Effector memory CD8-positive, alpha-beta T cell (primary cell): ENCODE measurements at places on chromosomes 2 and 18.

GRCh38 chr18:25329783-25330182, 22.2 kb downstream of the ZNF521 start:
- H3K36me3 ChIP-seq = no peaks in the 10 kb centered on the region
- DNase-seq = no peak
- no peaks in the 10 kb centered on the region for H3K27me3 ChIP-seq
- H3K27ac ChIP-seq = no peak overlapping the region

- peaks cover 3% of the 10 kb centered on the region for H3K27me3 ChIP-seq
- no peak for DNase-seq
- H3K4me1 ChIP-seq = no peaks in the 10 kb centered on the region
- no peaks in the 10 kb centered on the region for H3K36me3 ChIP-seq
- no peak overlapping the region for H3K27ac ChIP-seq
These were observed 67.4 kb upstream of the TMEM247 start for GRCh38 chr2:46411985-46412384.

GRCh38 chr2:85445316-85446295, 27.1 kb downstream of the SH2D6 start:
- no peak overlapping the region for H3K4me3 ChIP-seq
- no peak overlapping the region for H3K27ac ChIP-seq
- DNase-seq = no peak
- no peaks in the 10 kb centered on the region for H3K27me3 ChIP-seq
- no peaks in the 10 kb centered on the region for H3K36me3 ChIP-seq

DNA sequence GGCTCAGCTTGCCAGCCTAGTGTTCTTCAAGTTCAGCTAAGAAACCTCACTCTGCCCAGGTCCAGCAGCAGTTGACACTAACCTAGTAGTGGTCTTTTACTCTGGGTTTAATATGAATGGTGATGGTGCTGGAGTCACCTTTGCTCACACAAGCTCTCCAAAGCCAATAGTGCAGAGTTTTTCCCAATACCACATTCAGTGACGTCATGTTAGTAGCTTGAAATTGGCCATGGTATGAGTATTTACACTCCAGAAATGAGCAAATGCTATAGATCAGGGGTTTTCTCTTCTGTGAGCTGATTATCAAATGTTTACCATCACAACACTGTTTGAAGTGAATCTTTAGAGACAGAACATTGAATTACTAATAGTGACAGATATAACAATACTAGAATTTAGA, 209.1 kb downstream of the KCNH7 start:
- no peaks in the 10 kb centered on the region for H3K36me3 ChIP-seq
- H3K4me1 ChIP-seq = no peaks in the 10 kb centered on the region
- no peak overlapping the region for H3K27ac ChIP-seq
- no peak overlapping the region for H3K4me3 ChIP-seq

DNA sequence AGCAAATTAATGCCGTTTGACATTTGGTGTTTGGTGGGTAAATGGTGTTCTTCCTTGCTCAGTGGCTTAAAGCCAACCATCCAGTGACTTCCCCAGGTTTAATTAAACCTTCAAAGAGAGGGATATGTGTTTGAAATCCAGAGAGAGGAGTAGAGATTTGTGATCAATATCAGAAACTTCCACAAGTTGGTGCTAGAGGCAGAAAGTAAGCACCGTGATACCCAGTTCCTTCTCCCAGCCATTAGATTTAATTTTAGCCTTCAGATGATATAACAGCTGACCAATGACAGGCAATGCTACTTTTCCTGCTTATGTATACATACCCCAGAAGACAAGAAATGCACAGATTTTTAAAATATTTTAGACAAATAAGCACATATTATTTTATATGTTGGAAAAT, 398.5 kb downstream of the CDH2 start:
- H3K4me1 ChIP-seq = no peaks in the 10 kb centered on the region
- no peak for DNase-seq
- no peak overlapping the region for H3K4me3 ChIP-seq
- H3K27me3 ChIP-seq = no peaks in the 10 kb centered on the region
- no peaks in the 10 kb centered on the region for H3K36me3 ChIP-seq
- H3K27ac ChIP-seq = no peak overlapping the region

GRCh38 chr2:229920011-229920641, 1.7 kb downstream of the TRIP12 start:
- peak; percentile 36 for DNase-seq
- H3K27me3 ChIP-seq = no peaks in the 10 kb centered on the region
- peaks cover 38% of the 10 kb centered on the region for H3K36me3 ChIP-seq
- H3K4me1 ChIP-seq = peaks cover 39% of the 10 kb centered on the region
- peak overlapping the region; percentile 100 for H3K27ac ChIP-seq

- no peak overlapping the region for H3K27ac ChIP-seq
- peaks cover 53% of the 10 kb centered on the region for H3K27me3 ChIP-seq
- no peak overlapping the region for H3K4me3 ChIP-seq
- no peak for DNase-seq
These were observed 83.3 kb downstream of the CACNB4 start for GRCh38 chr2:152015552-152015951.

- H3K4me3 ChIP-seq = no peak overlapping the region
- H3K27me3 ChIP-seq = peaks cover 16% of the 10 kb centered on the region
- no peaks in the 10 kb centered on the region for H3K36me3 ChIP-seq
- no peak for DNase-seq
- H3K4me1 ChIP-seq = peaks cover 6% of the 10 kb centered on the region
- no peak overlapping the region for H3K27ac ChIP-seq
These were observed 86.5 kb downstream of the LIPG start for GRCh38 chr18:49648326-49648725.

- peaks cover 8% of the 10 kb centered on the region for H3K4me1 ChIP-seq
- H3K36me3 ChIP-seq = no peaks in the 10 kb centered on the region
- no peak overlapping the region for H3K27ac ChIP-seq
- no peak for DNase-seq
- H3K27me3 ChIP-seq = no peaks in the 10 kb centered on the region
These were observed 36.5 kb upstream of the PTPN4 start for GRCh38 chr2:119723186-119723585.

DNA sequence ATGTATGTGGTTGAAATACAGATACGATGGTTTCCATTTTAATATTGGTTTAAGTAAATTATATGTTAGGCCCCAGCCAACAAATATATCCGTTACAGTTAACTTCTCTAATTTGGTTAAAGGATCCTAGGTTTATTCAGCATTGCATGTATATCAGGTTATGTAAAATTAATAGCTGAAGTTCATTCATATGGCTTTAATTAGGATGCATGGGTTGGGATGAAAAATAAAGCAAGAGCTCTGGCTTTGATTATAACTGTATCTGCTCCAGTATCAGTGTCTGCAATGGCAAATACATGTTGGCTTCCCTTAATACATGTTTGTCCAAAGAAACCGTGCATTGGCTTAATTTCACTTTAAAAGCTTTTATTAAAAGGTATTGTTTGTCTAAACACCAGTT, 435.7 kb upstream of the SETBP1 start:
- no peaks in the 10 kb centered on the region for H3K36me3 ChIP-seq
- DNase-seq = no peak
- H3K4me3 ChIP-seq = no peak overlapping the region
- no peaks in the 10 kb centered on the region for H3K4me1 ChIP-seq
- no peak overlapping the region for H3K27ac ChIP-seq
- no peaks in the 10 kb centered on the region for H3K27me3 ChIP-seq

GRCh38 chr2:191152482-191153240, 1.9 kb upstream of the STAT4 start:
- H3K4me3 ChIP-seq = peak overlapping the region; percentile 80
- peaks cover 38% of the 10 kb centered on the region for H3K36me3 ChIP-seq
- peak; percentile 24 for DNase-seq
- H3K27ac ChIP-seq = peak overlapping the region; percentile 97

DNA sequence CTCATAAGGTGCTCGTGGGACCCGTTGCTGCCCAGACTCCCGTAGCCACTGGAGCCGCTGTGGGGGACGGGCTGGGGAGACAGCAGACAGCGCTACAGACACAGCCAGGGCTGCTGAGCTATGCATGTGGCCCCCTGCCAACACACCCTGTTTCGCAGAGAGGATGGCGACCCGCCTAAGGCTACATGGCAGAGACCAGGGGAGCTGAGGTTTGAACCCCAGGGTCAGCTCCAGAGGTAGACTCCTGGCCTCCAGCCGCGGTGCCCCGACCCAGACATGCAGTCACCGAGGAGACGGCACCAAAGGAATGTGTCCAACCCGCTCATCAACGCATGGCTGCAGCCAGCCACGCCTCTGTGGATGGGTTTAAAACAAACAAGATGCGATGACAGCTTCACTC, 21.0 kb upstream of the HES6 start:
- H3K27me3 ChIP-seq = no peaks in the 10 kb centered on the region
- H3K4me1 ChIP-seq = peaks cover 3% of the 10 kb centered on the region
- H3K36me3 ChIP-seq = peaks cover 24% of the 10 kb centered on the region
- no peak for DNase-seq
- H3K27ac ChIP-seq = no peak overlapping the region

- DNase-seq = no peak
- H3K27ac ChIP-seq = no peak overlapping the region
- no peaks in the 10 kb centered on the region for H3K4me1 ChIP-seq
- no peak overlapping the region for H3K4me3 ChIP-seq
- H3K27me3 ChIP-seq = no peaks in the 10 kb centered on the region
- no peaks in the 10 kb centered on the region for H3K36me3 ChIP-seq
These were observed 44.3 kb downstream of the LMAN2L start for GRCh38 chr2:96695602-96696001.

DNA sequence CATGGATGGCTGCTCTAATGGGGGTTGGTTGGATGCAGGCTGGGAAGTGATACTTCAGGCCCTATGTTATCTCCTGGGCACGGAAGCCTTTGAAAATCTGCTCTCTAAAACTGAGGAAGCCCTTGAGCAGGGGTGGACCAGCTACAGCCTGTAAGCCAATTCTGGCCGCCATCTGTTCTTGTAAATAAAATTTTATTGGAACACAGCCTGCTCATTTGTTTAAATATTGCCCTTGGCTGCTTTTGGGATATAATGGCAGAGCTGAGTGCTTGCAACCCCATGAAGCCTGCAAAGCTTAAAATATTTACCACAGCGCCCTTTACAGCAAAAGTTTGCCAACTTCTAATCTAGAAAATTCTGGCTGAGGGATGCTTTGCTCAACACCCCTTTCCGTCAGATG, 11.9 kb upstream of the IGFBP2 start:
- no peaks in the 10 kb centered on the region for H3K4me1 ChIP-seq
- no peak overlapping the region for H3K27ac ChIP-seq
- H3K36me3 ChIP-seq = no peaks in the 10 kb centered on the region
- no peak overlapping the region for H3K4me3 ChIP-seq
- no peak for DNase-seq
- peaks cover 12% of the 10 kb centered on the region for H3K27me3 ChIP-seq

DNA sequence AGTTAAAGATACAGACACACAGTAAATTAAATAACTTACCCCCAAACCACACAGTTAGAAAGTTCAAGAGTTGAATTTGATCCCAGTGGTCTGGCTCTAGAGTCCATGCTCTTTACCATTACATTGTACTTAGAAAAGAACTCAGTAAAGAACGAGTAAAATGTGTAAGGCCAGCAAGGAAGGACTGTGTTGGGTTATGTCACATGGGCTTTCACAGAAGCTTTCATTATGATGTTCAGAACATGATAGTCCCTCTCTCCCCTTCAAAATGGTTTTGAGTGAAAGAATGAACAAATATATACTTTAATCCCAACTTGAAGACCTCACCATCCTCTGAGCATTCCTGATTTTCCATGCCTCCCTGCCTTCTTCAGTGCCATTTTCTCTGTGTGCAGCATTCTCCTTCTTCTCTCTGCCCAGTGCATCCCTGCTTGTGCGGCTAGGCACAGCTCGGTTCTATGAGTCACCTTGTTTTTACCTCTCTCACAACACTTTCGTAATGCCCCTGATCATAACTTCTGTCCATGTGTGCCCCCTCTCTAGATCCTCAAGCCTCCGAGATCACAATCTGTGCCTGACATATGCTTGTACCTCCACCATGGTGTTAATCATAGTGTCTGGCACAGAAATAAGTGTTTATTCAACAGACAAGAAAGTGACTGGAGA, 22.0 kb downstream of the RASGRP3 start:
- peaks cover 3% of the 10 kb centered on the region for H3K36me3 ChIP-seq
- no peak for DNase-seq
- peaks cover 36% of the 10 kb centered on the region for H3K4me1 ChIP-seq

DNA sequence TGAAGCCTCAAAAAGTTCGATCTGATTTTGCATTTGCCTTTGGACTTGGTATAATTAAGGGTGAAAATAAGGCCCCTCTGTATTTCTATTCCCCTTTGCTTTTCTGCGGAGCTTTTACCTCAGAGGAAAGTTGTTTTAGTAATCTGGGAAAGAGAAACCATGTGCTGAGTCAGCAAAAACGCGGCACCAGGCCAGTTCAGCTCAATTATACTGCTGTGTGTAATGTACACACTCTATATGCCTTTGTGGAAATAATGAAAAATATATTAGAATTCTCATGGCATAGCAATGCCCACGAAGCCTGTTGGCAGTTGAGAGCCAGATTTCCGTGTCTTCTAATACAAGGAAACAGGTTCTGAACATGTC, 161.9 kb upstream of the SIX2 start:
- no peaks in the 10 kb centered on the region for H3K4me1 ChIP-seq
- no peak overlapping the region for H3K27ac ChIP-seq
- H3K4me3 ChIP-seq = no peak overlapping the region
- no peaks in the 10 kb centered on the region for H3K36me3 ChIP-seq
- H3K27me3 ChIP-seq = peaks cover 52% of the 10 kb centered on the region
